DND-41 (cell line): ENCODE measurements at places on chromosomes 4 and X.

GRCh38 chr4:83062739-83063138 lies 27.8 kb downstream of the COPS4 start:
- no peak for DNase-seq

GRCh38 chrX:139967300-139967699 lies 2.0 kb upstream of the CXorf66 start:
- DNase-seq, result no peak

- DNase-seq, result no peak
These were observed 26.8 kb upstream of the CLDN24 start for GRCh38 chr4:183348706-183349659.

GRCh38 chrX:112841114-112841819 lies 636 bp upstream of the AMOT start:
- peak; percentile 86 for DNase-seq

DNA sequence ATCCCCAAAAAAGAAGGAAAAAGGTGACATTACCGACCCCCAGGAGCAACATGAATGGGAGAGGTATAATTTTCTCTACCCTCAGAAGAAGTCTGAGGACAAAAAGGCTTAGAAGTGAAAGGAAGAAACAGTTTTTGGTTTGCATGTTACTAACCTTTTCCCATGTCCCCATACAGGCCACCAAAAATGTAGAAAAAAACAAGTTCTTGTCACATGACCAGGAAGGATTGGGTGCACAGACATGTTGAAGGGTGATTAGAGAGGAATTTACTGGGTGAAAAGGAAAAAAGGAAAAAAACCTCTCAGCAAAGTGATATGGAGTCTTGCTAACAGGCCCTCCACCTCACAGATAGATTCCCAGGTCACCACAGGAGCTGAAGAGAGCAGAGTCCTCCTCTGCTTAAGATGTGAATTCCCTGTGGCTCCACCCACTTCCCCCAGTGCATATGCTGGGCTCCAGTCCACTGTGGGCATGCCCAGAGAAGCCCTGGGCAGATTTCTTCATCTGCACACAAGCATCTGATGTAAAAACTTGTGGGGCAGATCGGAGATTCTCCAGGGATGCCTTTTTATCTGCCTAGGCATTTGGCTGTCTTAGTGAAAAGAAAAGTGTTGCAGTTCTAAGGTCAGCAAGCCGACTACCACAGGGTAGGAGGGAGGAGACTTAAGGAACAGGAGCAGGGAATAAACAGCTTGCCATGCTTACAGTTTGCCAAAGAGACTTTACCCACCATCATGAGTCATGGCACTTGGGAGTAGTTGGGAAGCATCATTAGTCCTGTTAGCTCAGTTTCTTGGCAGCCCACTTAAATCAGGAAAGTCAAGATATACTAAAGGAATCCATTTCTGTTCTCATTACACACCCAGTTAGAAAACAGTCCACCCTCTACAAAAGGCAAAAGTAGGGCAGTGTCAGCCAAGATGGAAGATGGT lies 25.0 kb upstream of the PASD1 start:
- DNase-seq, result no peak

GRCh38 chr4:155060419-155060818 lies 148.0 kb upstream of the NPY2R start:
- DNase-seq, result no peak

DNA sequence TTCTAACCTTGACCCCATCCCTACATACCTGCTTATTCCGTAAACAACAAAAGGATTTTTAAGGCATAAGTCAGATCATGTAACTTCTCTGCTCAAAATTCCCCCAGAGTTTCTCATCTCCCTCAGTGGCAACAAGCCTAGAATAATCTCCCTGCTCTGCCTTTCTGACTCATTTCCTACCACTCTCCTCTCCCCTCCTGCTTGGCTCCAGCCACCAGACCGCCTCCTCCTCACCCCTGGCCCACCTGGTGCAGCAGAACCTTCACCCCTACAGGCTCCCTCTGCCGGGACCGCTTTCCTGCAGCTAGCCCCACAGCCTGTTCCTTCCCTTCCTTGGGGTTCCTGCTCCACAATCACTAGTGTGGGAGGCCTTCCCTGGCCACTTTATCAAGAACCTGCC lies 32.1 kb downstream of the TSPAN5 start:
- no peak for DNase-seq

GRCh38 chrX:78708262-78708661 lies 39.3 kb upstream of the LPAR4 start:
- DNase-seq, result peak; percentile 7
